Cerebellar cortex (tissue), 1 donor: ENCODE measurements at places on chromosomes 6 and 20.

DNA sequence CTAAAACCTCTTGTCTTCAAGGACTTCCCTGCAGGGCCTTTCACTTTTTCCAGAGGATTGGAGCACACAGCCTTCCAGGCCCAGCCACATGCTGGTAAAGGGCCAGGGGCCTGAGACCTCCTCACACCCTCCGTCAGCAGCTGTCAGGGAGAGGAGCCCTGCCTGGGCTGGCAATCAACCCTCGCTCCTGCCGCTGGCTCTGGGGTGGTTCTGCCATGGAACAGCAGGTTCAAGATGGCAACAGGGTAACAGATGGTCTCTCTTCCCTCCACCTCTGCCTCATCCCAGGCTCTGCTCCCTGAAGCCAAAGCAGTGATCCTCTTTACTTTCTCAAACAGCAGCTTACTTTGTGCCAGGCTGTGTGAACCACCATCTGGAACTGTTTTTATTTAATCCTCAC lies 23.8 kb downstream of the PCNA start:
- DNase-seq, result no peak

DNA sequence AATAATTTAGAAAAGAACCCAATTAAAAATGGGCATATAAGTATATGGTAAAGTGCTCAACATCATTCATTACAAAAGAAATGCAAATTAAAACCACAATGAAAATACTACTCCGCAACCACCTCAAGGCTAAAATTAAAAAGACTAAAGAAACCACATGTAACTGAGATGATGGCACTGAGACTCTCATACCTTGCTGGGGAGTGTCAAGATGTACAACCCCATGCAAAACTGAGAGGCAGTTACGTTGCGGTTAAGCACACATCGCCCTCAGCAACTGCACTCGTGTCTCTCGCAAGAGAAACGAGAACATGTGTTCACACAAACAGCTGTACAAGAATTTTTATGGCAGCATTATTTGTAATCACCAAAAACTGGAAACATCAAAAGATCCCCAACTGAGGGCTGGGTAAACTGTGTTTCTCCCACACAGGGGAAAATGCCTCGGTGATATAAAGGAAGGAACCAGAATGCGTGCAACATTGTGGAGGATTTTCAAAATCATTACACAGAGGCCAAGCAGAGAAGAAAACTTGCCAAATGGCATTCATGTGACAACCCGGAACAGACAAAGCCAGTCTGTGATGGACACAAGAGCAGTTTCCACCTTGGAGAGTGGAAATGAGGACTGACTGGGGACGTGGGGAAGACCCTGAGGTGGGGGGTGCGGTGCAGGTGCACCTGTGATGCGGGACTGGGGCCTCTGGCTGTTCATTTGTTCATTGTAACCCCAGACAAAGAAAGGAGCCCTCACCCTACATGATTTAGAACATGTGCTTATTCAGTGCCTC lies 144.9 kb downstream of the WDR27 start:
- no peak for DNase-seq

GRCh38 chr6:56848105-56848504 lies 106.8 kb upstream of the BEND6 start:
- DNase-seq, result no peak

- no peak for DNase-seq
Observed at GRCh38 chr20:52251827-52252226, 60.2 kb upstream of the ZFP64 start.

- DNase-seq, result no peak
Observed at GRCh38 chr6:123215211-123215610, 219.2 kb downstream of the CLVS2 start.

DNA sequence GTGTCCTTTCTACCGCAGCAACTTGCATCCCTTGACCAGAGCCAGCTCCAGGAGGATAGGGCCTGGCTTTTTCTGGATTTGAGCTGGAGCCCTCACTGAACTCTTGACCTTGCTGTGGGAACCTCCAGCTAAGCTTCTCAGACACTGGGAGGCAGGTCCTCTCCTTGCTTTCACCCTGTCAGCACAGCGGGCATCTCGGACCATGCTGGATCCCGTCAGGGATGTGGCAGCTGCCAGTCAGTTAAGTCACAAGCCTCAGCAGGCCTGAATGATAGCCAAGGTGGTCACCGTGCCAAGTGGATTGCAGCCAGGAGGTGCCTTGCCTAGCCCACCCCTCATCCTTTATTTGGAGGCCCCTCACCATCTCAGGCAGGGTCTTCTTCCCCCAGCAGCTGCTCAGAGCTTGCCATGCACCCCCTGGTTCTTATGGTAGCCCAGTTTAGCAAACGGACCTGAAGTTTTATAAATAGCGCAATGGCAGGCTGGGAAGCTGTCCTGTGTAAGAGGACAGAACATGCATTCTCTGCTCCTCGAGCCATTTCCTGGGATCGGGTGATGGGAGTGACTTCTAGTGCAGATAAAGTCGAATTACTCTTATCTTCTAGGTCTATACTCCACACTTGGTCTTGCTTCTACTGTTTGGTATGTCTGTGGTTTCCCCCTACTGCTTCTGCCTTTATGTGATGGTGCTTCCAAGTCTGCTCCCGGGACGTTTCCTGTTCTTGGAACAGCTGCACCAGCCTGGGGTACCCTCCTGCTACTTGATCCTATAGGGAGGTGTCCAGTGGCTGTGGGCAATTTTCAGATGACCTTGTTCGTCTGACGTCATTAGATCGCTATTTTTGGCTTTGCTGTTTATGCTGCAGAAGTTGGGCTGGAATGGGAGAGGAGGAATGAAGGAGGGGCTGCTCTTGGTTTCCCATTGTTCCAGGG lies 7.1 kb upstream of the MYLK2 start:
- no peak for DNase-seq

DNA sequence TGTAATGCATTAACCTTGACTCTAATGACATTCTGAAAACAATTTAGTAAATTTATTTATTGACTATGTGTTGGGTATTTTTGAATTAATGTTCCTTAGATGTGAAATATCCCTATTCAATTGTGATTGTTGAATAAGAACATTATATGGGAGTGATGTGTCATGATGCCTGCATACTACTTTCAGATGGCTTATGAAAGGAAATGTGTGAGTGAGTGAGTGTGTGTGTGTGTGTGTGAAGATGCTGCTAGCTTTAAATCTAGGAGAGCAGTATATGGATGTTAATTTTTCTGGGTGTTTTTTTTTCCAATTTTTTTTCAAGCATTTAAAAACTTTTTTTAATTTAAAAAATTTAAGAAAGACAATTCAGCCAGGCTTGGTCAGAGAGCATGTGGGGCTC lies 32.5 kb upstream of the NT5E start:
- no peak for DNase-seq

DNA sequence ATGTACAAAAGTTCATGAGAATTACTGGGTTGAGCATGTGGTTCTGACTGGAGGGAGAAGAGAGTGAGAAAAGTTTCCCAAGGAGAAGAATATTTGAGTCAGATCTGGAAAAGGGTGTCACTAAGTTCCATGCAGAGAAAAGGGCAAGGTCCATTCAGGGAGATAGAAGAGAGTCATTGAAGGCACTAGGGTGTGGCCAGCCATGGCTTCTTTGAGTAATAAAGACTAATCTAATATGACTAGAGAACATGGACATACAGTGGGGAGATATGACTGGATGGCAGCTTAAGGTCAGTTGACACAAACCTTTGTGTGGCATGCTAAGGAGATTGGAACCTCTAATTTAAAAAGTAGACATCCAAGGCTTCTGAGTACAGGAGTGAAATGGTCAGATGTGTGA lies 10.7 kb upstream of the SLC17A4 start:
- no peak for DNase-seq

DNA sequence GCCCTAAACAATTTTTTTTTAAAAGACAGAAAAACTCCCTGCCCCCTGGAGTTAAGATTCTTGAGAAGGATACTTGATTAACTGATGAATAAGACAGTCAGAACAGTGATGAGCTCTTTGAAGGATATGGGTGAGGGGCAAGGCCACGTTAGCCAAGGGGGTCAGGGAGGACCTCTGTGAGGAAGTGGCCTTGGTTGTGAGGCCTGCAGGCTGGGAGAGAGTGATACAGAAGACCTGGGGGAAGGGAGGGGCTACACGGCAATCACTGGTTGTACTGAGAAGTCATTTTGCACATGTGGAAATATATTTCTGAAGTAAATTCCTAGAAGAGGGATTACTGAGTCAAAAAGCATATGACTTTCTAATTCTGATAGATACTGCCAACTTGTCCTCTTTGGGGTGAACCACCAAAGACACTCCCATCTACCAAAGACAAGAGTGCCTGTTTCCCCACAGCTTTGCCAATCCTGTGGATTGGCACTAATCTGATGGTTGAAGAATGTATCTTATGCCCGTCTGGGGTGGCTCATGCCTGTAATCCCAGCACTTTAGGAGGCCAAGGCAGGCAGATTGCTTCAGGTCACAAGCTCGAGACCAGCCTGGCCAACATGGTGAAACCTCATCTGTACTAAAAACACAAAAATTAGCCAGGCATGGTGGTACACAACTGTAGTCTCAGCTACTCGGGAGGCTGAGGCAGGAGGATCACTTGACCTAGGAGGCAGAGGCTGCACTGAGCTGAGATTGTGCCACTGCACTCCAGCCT lies 22.3 kb upstream of the BCAS4 start:
- DNase-seq, result no peak

- DNase-seq, result no peak
Observed at GRCh38 chr6:108760126-108761050, 87.8 kb upstream of the ARMC2 start.
